ENCODE measurements at places on chromosomes 1 and 21.

DNA sequence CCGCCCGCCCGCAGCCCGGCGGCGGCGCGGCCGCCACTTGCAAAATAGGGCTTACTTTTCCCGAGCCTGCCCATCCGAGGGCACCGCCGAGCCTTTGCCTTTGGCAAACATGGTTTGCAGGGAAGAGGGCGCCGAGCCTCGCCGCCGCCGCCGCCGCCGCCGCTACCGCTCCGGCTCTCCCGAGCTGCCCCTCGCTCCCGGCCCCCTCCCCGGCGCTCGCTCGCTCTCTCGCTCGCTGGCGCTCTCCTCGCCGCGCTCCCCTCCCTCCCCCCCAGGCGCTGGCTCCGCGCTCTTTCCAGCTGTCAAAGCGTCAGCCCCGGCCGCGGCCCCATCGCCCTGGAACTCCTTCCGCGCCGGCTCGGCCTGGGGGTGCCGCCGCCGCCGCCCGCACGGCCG is 298 bp downstream of the SSBP3 start:
- no peak for DNase-seq

GRCh38 chr1:38885092-38885491 is 3.7 kb upstream of the GJA9 start:
- no peak for DNase-seq

DNA sequence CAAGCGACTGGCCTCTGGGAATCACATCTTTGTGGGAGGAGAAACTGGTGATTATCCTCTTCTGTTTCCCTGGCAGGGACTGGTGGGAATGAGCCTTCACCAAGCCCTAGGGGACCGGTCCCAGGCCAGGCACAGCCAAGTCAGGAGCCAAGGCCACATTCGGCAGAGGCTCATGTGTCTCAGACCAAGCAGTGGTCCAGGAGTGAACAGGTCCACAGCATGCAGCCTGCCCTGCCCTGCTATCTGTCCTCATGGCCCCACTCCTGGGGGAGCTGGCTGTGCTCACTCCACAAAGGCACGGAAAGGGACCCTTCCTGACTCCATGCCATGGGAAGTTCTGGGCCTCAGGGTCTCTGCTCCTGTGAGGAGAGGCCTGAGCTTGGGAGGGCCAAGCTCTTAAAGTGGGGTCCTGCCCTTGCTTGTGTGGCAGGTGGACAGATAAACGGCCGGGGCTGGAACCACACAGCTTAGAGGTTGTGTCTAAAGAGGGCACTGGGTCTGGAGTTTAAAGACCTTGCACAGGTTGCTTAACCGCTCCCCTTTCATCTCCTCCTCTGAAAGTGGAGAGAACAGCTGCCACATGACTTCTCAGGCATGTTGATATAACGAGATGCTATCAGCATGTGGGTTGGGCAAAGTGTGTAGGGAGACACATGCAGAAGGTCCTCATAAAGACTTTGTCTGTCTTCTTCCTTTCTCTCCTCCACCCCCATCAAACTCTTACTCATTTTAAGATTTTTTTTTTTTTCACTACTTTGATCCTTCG is 57.5 kb downstream of the CASQ2 start:
- DNase-seq = no peak

- no peak for DNase-seq
Observed at GRCh38 chr1:226946841-226947240, 6.7 kb downstream of the COQ8A start.

DNA sequence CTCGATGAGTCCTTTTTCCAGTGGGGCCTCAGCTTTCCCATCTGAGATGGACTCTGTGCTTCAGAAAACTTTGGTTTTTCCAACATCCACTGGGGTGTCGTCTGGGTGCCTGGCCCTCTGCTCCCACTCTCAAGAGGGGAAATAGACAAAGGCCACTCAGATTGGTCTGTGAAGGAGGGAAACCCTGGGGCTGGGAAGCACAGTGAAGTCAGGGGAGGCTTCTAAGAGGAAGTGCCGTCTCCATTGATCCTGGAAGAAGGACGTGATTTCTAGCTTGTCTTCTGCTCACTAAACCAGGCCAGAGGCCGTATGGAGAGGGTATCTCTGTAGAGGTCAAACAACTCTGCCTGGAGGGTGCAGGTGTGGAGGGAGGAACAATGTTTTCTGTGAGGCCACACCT is 5.2 kb downstream of the KNCN start:
- DNase-seq = no peak

- DNase-seq = peak; percentile 37
Observed at GRCh38 chr1:101567582-101568189, 330.9 kb downstream of the S1PR1 start.

GRCh38 chr1:93775224-93775623 is 93.6 kb upstream of the BCAR3 start:
- no peak for DNase-seq

GRCh38 chr1:3954170-3955169 is 54.4 kb upstream of the C1orf174 start:
- no peak for DNase-seq

DNA sequence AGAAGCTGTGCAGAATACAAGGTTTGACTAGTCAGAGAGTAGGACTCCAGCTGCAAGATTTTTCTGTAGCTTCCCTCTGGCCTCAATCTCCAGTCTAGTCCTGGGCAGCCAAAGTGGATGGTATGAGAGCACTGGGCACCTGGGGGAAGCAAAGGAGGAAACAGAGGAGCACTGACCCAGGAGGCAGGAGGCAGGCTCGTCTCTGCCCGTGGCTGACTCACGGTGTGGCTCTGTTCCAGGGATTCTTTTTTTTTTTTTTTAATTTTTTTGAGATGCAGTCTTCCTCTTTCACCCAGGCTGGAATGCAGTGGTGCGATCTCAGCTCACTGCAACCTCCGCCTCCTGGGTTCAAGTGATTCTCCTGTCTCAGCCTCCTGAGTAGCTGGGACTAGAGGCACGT is 4.1 kb upstream of the NPPB start:
- DNase-seq = no peak

DNA sequence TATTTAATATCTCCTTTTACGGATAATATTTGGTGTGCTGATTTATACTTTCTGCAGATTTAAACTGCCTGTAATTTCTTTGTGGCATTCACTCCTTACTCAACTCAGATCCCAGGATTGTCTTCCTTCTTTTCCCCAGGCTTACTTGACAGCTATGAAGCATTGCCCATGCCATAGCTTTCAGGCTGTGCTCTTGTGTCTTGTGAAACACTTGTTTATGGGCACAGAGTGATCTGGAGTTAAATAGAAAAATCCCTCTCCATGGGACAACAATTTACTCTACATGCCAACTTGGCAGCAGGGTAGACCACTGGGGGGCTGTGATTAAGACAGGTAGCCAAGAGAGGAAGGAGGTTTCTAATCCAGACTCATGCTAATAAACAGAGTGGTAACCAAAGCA is 57.4 kb downstream of the PPP1R12B start:
- no peak for DNase-seq

- DNase-seq = no peak
Observed at GRCh38 chr21:18249672-18250071, 5.0 kb downstream of the CHODL start.

GRCh38 chr21:41168391-41169257 is 664 bp downstream of the BACE2 start:
- DNase-seq = no peak

GRCh38 chr1:22753481-22753971 is 42.9 kb downstream of the EPHB2 start:
- DNase-seq = no peak

DNA sequence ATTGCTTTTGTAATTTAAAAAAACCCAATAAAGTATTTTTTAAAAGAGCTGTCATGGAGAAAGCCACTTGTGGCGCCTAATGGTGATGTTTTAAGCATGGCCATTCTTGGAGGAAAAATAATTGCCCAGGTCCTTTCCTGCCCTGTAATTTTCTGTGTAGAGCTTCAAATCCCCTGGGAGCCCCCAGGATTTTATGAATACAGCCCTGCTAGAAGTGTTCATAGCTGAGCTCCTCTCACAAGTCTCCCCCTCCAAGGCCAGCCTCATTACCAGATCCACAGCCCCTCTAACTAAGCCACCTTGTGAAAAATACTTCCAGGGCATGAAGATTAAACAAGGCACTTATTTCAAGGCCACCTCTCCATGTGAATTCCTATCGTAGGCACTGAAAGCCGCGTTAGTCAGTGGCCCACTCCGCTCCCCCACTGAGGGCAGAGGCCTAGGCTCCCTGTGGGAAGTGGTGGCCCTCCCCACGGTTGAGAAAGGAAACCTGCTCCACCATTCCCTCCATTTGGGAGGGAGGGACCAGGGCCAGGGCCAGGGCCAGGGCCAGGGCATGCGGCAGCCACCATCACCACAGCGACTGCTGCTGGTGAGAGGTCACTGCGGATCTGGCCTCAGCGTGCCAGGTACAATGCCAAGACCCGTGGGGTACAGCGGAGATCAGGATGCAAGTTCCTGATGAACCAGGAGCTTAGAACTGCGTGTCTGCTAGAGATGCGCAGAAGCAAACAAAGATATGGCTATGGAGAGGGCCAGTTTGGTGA is 83.1 kb downstream of the KCNN3 start:
- DNase-seq = no peak

DNA sequence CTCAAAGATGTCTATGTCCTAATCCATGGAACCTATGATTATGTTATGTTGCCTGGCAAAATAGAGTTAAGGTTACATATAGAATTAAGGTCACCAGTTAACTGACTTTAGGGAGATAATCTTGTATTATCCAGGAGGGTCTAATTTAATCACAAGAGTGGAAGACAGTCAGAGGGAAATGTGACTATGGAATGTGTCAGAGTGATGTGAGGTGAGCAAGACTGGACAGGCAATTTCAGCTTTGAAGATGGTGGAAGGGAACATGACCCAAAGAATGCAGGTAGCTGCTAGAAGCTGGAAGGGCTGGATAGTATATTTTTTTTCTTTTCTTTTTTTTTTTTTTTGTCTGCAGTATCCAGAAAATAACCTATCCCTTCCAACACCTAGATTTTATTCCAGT is 241.7 kb upstream of the NEGR1 start:
- no peak for DNase-seq

GRCh38 chr1:58436615-58437297 is 109.8 kb downstream of the OMA1 start:
- no peak for DNase-seq

DNA sequence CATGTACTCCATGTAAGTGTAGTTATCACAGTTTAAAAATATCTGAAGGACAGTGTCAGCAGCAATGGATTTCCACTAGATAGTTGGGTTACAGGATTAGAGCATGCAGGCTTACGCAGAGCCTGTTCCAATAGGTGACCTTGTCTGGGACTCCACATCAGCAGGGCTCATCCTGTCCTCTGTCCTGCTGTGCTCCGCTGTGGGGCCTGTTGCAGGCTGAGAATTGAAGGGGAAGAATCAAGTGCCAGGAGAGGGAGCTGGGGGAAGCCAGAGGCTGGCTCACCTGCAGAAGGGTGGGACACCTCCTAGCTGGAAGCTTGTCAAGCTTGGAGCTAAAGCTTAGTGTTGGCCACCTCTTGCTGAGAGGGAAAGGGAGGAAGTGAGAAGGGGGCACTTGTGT is 62.8 kb downstream of the XCL2 start:
- DNase-seq = no peak

DNA sequence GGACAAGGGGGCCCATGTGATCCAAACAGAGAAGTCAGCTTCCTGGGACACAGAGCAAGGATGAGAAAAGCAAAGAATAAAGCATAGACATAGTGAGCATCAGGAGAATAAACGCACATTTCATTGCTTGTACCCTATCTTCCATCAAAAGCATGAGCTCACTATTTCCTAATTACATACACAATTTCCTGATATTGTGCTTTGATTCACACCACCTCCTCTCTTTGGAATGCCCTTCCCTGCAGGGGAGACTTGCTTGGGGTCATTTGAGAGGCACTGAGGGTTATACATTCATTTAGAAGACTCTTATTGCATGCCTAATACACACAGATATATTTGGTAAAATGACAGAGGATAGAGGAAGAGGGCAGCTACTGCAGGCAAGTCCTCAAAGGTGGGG is 185.4 kb downstream of the SEC16B start:
- DNase-seq = no peak

DNA sequence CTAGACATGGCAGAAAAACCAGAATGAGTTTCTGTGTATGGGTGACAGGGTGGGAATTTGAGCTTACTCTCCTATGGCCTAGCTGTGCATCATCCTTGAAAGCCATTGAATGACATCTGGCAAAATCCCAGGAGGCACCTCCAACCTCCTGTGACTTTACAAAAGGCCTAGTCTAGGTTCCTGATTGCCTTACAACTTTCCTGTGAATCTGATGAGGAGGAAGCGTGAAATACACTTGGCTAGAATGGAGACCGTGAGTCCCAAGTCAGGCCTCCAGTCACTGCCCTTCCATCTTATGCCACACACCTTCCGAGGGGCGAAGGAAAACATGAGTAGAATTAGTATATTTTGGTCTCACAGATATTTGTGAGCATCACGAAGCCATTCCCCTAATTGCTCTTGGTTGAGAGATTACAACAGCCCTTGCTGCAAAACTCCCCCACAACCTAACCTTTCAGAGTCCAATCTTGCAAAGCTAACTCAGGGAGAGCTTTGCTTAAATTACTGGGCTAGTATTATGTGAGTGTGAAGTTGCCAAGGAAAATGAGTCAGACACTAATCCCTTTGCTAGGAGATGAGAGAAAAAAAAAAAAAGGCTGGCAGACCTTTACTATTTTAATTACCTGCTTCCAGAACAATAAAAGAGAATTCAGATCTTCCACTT is 36.3 kb upstream of the PAXBP1 start:
- DNase-seq = no peak

DNA sequence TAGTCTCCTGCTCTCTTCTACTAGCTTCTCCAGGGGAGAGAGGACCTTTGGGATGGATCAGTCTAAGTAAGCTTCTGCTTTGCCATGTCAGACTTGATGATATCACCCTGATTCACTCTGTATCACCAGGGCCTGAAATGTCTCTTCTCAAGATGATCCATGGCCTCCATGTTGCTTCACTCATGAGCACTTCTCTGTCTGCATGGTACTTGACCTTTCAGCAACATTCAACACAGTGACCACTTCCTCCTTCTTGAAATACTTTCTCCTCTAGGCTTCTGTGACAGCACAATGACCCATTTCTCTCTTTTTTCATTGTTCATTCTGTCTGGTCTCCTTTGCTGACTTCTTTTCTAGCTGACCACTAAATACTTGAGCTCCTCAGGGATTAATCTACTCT is 35.3 kb upstream of the NGF start:
- DNase-seq = no peak

DNA sequence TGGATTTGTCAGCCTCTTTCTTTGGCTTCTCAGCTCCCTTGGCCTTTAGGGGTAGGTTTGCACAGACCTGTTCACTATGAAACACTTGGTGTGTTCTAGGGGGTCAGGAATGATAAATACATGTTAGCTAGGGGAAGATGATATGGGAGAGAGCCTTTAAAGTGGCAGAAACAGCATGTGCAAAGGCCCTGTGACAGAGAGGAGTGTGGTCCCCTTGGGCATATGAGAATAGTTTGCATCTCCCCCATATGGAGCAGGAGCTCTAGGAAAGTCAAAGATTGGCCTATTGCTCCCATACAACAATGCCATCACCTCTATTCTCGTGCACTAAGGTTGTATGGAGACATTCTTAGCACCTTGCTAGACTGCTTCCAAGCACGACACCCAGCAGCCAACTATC is 10.7 kb upstream of the NTPCR start:
- DNase-seq = no peak

GRCh38 chr21:37435120-37435519 is 68.5 kb downstream of the DYRK1A start:
- DNase-seq = peak; percentile 73

GRCh38 chr1:209198961-209199750 is 384.4 kb upstream of the CAMK1G start:
- no peak for DNase-seq
